ENCODE measurements at places on chromosomes 5 and 9.

GRCh38 chr9:117461386-117461785 lies 46.5 kb upstream of the ASTN2 start:
- DNase-seq, result no peak

DNA sequence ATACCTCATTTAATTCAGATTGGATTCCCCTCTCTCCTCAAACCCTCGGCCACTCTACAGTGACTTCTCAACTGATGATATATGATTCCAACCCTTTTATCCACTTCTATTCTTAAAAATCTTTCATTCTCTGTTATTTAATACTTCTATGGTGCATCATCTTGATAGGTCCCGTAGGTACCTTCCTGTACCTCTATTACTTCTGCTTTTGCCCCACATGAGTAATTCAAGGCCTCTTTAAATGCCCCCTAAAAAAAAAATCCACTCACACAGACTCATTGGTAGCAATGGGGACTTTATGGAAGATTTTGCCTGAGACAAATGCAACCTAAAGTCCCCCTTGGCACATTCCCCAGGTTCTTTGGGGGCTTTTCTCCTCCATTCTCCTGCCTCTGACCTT lies 54.3 kb downstream of the FAM81B start:
- DNase-seq, result no peak

DNA sequence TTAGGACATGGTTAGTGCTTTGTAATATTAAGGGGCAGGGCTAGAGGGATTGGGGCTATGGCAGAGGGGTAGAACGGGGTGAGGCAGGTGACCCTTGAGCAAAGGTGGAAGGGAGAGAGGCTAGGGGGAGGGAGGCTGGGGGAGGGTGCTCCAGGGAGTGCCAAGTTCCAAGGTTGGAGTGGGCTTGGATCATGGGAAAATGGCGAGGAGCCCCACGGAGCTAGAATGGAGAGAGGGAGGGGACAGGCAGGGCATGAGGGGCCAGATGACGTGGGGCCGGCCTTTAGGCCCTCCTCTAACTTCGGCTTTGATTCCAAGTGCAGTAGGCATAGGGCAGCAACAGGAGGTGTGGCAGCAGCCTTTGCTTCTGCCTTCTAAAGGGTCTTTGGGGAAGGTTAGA lies 171.8 kb upstream of the PANK3 start:
- DNase-seq, result no peak

DNA sequence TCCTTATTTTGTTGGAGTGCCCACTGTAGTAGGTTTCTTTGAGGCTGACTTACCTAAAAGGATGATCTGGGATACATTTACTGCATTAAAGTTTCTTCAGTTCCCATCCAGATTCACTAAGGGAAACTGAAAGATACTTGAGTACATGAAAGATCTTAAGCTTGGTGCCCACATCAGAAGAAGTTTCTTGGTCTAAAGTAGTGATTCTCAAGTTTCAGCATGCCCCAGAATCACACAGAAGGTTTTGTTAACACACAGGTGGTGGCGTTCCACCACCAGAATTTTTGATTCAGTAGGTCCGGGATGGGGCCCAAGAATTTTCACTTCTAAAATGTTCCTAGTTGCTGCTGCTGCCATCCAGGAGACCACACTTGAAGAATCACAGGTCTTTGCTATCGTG lies 171.0 kb downstream of the ZNF462 start:
- DNase-seq, result no peak

DNA sequence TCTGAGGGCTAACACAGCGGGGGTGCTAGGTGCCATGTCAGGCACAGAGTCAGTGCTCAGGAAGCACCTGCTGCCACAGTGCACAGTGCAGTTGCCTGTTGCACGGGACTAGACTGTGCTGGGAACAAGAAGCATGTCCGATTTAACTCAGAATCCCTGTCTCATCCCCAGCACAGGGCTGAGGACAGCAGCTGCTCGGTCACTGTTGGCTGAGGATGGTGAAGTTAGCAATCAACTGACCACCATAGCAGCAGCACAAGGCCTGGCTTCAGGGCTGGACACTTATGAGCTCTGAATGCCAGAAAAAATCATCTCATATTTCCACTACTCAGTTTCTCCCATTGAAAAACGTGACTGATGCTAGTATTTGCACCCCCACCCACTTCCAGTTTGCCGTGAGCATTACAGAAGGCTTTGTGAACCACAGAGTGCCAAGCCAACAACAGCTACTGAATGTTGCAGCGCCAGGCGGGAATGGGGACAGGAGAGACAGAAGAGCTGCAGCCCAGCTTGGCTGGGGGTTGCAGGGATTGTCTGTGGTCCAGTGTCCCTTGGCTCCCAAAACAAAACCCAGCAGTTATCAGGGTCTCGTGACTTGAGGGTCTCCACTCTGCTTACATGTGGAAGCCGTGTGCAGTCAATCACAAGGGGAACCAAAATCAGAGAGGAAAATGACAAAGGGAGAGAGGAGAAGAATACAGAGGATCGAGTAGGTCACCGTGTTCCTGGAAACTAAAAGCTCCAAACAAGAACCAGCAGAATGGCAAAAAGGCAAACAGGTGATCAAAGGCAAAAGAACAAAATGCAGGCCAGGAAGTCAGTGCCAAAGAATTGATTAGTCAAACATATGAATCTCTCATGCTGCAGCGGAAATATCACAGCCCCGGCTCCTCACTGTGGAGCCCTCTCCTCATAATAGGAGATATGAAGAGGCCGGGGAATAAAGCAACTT lies 155.6 kb downstream of the CRB2 start:
- DNase-seq, result no peak

DNA sequence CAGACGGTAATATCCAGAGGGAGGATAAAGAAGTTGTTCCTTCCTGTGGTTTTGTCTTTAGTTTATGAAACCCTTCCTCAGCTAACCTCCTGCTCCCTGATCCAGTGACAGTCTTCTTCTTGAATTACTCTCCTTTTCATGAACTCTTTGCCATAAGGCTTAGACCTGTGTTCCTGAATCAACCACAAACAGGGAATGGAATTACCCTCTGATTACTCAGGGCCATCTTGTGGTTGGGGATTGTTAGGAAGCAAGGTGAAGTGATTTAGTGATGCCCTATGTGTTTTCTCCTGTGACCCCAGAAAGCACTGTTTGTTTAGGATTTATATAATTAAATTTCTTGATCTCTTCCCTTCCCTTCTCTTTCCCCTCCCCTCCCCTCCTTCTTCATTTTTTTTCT lies 409.1 kb downstream of the TAF11L14 start:
- DNase-seq, result no peak

GRCh38 chr5:55853041-55853670 lies 2.0 kb downstream of the IL31RA start:
- DNase-seq, result no peak
